ENCODE measurements at places on chromosomes 16 and 17.

GRCh38 chr16:75931043-75931442 lies 204.8 kb upstream of the CPHXL start:
- no peak for DNase-seq

DNA sequence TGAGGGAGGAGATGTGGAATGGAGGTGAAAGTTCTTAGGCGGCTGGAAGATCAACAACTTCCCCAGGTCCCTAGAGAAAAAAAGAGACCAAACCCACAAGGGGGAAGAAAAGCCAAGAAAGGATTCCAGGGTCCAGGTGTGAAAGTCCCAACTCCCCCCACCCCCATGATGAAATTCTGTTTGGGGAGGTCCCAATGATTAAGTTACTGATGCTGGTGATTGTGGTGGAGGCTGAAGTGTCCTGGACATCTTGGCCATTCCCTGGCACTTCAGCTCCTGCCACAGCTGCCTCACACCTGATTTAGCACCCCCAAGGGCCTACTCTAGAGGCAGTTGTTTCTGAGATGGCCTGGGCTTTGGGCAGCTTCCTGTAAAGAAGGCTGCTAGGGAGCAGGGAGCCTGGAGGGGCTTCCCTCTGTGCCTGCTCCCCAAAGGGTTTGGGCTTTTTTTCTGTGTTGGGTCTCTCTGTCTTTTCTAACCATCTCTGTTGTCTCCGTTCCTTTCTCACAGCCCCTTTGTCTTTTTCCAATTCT lies 13.1 kb downstream of the HOXB4 start:
- DNase-seq, result no peak

DNA sequence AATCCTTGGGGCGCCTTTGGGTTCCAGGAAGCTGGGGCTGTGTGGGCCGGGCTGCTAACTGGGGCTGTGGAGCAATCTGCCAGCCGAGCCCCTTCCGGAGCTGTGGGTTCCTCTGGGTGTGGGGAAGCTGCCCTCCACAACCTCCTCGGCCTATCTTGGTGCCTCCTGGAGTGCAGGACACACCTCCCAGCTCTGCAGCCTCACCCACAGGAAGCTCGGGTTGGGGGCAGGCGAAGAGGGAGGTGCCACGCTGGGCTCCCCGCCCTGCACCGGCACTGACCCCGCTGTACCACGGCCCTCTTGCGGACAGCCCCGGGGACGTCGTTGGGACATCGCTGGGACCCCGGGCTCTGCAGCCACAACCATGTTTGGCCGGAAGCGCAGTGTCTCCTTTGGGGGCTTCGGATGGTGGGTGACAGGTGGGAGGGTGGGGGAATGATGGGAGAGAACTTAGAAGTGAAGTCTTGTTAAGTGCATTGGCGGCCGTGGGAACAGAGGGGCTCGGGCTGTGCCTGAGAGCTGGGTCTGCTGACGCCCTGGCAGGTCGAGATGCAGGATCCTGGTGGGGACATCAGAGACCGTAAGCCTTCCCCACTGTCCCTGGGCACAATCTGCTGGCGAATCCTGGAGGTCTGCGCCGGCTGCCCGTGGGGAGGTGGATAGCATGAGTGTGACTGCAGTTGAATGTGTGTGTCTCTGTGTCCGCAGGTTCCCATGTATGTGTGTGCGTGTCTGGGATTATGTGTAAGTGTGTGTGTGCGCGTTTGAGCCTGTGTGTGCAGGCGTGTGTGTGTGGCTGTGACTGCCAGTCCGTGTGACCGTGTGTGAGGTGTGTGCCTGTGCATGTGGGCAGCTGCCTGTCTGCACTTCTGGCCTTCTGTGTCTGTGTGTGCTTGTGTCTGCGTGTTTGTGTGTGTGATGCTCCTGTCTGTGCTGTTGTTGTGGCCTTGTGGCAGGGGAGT lies at the start of gene RAP1GAP2:
RAP1GAP2 (plus strand) TSS at position 275 of the 962 bp plus-strand sequence; CDS start at position 365, 90 bp downstream.
- DNase-seq, result peak; percentile 25

- no peak for DNase-seq
Measured at GRCh38 chr16:12171206-12171605, 194.7 kb downstream of the SNX29 start.

GRCh38 chr16:50251375-50252081 lies 14.8 kb upstream of the ADCY7 start:
- DNase-seq, result no peak

DNA sequence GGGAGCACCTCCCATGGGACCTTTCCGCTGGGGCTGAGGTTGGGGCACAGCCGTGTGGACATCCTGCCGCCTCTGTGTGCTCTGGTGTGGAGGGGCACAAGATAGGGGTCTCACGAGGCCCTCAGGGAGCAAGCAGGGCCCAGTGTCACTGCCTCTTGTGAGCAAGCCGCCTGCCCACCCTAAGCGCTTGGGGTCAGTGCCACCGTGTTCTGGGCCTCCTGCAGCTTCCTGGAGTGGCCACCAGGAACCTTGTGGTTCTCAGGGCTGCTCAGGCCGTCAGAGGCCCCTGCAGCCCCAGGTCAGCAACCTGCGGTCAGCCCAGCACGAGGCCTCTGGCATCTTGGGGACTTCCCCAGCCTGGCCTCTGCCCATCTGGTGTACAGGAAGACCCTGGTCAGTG lies 13.6 kb upstream of the CAPN15 start:
- DNase-seq, result no peak
